ENCODE measurements at places on chromosomes 7 and 10. TPM values are rescaled to one million over a fixed set of nuclear protein-coding genes. Genes with fewer than 3 reads are reported as not detected.

DNA sequence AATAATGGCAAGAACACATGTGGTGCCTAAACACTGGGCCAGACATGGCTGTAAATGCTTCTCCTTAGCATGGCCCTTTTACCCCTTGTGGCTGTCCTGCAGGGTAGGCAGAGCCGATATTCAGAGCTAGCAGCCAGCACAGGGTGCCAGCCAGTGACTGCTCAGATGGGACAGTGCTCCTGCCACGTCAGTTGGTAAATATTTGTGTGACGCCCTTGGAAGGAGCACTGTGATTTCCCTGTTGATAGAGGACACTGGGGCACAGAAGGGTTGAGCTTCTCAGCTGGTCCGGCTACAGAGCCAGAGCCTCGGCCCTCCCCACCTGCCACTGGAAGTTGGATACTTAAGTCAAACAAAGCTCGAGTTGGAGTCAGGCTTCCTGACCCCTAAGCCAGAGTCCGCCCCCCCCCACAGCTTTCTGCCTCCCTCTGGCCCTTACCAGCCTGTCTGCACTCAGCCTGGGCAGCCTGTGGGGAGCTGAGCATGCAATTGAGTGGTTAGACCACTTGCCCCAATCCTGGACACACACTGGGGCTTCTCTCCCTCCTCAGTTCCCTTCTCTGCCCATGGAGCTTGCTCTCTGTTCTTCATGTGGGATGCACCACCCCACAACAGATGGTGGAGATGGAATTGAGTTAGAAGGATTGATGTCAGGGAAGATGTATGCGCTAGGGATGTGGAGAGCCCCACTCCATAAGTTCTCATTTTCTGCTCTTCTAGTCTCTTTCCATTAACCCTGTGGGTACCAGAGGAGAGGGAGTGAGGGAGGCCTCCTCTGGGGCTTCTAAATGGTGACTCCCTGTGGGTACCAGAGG lies 350.8 kb downstream of the PLXNA4 start:
- DNase-seq = no peak

The CTTNBP2 gene
- 0.63 TPM for polyA plus RNA-seq

GRCh38 chr7:93977211-93977950 lies 26.8 kb downstream of the BET1 start:
- DNase-seq = no peak

GRCh38 chr10:51569467-51569866 lies 129.9 kb downstream of the CSTF2T start:
- DNase-seq = no peak

DNA sequence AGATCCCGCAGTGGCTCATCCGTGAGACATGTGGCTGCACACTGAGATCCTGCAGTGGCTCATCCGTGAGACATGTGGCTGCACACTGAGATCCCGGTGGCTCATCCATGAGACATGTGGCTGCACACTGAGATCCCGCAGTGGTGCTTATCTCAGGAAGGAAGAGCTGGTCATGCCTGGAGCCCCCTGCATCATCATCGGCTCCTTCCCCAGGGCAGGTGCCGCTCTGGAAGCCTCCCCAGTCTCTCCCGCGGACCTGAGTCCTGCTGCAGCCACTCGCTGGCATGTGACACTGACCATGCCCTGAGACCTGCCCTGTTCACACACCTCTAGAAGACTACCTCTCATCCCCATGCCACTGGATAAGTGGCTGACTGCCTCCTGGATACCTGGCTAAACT lies 181.3 kb downstream of the PTPRN2 start:
- no peak for DNase-seq

GRCh38 chr10:119022846-119023552 lies 6.5 kb upstream of the NANOS1 start:
- DNase-seq = no peak

The TET1 gene
- 0.08 TPM for polyA plus RNA-seq

DNA sequence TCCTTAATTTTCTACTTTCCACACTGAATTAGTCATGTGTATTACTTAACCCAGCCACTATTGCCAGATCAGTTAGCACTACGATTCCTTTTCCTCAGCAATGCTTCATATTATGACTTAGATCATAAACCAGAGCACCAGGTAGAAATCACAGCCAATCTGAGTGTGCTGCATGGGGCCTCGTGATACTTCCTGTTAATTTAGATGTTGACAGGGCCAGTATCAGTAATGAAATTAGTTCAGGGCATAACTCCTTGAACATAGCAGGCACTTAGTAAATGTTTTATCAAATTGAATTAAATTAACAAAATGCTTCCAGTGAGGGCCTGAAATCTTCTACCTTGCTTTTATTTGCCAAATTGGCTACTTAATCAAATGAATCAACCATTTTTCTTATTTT lies 169.3 kb upstream of the LRGUK start:
- DNase-seq = no peak

The VWC2 gene
- polyA plus RNA-seq = not detected

DNA sequence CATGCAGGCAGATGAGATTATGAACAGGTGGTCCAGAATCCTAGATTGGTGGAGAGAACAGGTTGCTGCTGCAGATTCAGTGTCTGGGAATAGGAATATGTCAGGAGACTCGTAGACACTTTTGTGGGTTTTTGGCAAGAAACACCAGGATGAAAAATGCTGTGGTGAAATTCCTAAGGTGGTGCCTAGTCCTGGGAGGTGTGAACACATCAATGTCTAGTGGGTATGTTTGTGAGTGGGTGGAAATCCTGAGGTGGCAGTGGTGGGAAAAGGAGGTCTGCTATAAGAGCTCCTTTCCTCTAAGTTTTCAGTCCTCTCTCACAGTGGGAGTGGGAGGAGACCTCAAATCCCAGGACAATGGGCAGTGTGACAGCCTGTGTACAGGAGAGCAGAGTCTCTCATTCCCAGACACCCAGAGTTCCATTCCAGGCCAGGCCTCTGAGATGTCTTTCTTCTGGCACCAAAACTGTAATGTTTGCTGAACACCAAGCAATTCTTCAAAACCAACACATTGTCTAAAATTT lies 5.1 kb downstream of the ERV3-1 start:
- DNase-seq = no peak

The GIMAP2 gene
- 2.5 TPM for polyA plus RNA-seq

GRCh38 chr7:81929386-81929785 lies 159.5 kb upstream of the HGF start:
- no peak for DNase-seq

GRCh38 chr10:60086862-60087261 lies 180.5 kb upstream of the CCDC6 start:
- no peak for DNase-seq

DNA sequence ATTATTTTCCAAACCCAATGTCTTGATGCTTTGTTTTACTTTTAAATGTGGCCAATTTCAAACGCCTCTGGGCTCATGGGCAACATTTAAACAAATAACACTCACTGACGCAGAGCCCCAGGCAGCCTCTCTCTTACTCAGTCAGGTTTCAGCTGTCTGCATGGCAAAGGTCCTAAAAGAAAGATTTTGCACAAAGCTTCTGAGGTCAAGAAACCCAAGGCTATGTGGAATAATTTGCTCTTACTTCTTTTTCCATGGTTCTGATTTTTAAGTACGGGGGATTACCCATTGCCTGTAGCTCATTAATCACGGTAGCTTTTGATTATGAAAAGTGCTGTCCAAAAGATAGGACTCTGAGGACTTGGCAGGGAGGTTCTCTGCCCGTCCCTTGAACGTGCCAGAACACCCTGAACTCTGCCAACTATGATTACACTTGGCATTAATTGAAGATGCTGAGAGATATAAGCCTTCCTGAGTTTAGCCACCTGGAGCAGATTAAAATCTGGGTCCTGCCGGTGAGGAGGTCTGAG lies 14.1 kb upstream of the MSRB2 start:
- no peak for DNase-seq

The ZSWIM8 gene
- polyA plus RNA-seq = 83.5 TPM

DNA sequence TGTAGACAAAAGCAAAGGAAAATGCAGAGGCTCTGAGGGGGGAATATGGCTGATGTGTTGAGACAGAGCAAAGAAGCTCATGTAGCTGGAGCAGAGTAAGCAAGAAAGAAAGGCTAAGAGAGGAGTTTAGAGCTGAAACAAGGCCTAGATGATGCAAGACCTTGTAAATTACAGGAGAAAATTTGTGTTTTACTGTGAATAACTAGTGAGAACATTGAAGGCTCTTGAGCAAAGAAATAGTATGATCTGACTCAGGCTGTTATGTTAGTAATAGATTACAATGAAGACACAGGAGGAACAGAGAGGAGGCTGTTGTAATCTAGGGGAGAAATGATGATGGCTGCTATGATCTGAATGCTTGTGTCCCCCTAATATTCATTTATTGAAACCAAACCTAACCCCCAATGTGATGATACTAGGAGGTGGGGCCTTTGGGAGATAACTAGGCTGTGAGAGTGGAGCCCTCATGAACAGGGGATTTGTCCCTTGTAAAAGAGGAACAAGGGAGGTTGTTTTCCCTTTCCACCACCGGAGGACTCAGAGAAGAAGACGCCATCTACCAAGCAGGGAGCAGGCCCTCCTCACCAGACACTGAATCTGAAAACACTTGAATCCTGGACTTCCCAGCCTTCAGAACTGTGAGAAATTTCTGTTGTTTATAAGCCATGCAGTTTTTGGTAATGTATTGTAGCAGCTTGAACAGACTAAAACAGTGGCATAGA lies 394.9 kb downstream of the HTR7 start:
- DNase-seq = no peak
